ENCODE measurements at places on chromosomes 2 and 18.

DNA sequence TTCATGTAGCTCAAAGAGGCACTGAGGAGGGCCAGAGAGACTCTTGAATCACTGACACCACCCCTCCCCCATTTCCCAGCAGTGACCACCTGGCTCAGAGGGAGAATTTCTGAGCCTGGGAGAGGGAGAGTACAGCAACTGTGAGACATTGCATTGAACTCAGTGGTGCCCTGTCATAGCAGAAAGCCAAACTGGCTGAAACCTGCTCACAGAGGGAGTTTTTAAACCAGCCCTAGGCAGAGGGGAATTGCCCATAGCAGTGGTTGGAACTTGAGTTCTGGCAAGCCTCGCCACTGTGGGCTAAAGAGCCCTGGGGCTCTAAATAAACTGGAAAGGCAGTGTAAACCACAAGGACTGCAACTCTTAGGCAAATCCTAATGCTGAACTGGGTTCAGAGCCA lies 243.1 kb downstream of the ADCYAP1 start:
- DNase-seq = no peak

DNA sequence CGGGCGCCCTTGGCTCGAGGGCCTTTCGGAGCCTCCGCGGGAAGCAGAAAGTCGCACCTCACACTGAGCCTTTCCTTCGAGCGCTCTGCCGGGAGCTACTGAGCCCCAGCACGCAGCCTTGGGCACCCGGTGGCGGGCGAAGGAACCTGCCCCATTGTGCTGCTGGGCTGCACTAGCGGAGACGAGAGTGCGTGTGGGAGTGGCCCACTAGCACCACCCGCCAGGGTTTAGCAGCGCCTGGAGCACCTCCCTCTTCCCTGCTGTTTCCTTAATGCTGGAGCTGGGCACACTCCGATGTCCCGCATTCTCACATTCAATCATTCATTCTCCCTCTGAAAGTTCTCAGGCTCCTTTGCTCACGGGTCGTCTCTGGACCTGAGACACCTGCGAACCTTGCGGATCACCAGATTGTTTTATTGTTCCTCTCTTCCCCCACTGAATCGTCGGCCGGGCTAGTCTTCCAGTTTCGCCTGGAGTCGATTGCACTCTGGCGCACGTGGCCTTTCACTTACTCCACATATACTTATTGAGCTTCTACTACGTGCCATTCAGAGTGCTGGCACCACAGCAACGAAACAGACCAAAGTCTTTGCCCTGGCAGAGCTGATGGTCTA lies 8.5 kb upstream of the PAX3 start:
- no peak for DNase-seq

DNA sequence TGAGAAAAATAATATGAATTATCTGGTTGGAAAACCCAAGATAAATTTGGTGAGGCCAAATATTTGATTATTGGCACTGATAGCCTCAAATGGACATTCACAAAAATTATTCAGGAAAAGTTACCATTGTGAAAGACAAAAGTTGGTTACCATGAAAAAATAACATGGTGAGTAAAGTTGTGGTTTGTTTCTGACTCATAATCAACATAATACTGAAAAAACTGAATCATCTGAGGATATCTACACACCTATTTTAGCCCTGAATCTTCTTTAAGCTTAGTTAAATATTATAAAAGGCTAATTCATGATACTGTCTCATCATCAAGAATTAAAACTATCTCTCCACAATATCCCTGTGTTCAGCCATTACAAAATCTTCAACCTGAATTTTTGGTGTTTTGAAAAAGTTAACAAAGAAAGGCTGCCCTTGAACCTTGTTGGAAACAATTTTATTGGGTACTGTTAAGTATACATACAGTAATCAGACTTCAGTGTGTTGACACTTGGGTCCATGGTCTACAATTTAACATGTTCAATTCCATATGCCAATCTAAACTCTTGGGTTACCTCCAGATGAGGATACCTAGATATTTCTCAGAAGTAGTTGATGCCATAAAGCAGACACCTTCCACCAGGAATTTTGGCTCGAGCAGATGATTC lies 607.5 kb upstream of the SLC39A10 start:
- no peak for DNase-seq

- DNase-seq = no peak
Measured at GRCh38 chr18:69599377-69599776, 198.7 kb downstream of the DOK6 start.

- no peak for DNase-seq
Measured at GRCh38 chr2:16438613-16439321, 226.9 kb downstream of the CYRIA start.

- no peak for DNase-seq
Measured at GRCh38 chr18:7647500-7647899, 80.4 kb downstream of the PTPRM start.

- DNase-seq = no peak
Measured at GRCh38 chr2:8144785-8145184, 537.1 kb upstream of the ID2 start.

DNA sequence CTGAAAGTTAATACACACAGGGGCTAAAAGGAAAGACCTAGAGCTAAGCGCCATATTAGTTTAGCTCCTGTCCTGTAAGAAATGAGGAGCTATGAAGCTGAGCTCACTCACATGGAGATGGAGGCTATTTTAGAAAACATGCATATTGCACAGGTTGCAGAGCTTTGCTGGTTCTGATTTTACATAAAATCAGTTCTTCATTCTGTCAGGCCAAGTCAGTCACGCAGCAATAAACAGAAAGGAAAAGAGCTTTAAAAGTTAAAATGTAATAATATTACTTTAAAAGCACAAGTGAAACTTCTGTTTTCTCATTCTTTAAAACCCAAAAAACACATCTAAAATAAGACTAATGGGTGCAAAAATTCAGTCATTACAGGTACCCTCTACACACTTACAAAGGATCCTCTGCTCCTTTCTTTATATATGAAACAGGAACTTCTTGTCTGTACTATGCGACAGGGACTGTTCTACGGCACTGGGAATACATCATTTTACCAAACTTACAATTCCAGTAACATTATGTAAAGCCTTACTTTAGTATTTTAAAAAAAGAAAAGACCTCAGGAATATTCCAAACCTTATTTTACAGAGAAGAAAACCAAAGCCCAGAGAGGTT lies 113.8 kb downstream of the THADA start:
- DNase-seq = no peak

GRCh38 chr2:200422071-200422470 lies 87.8 kb downstream of the KCTD18 start:
- DNase-seq = no peak

DNA sequence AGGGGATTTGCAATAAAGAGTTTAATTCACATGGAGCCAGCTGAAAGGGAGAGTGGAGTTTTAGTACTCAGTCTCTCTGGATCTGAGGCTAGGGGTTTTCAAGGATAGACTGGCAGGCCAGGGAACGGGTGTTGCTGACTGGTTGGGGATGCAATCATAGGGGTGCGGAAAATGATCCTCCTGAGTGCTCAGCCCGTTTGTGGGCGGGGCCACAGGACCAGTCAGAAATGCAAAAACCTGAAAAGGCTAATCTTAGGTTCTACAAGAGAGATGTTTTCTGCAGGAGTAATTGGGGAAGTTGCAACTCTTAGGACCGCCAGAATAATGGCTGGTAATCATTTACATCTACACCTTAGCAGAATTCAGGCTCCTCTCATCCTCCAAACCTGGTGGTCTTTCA lies 2.5 kb downstream of the NFU1 start:
- DNase-seq = no peak

DNA sequence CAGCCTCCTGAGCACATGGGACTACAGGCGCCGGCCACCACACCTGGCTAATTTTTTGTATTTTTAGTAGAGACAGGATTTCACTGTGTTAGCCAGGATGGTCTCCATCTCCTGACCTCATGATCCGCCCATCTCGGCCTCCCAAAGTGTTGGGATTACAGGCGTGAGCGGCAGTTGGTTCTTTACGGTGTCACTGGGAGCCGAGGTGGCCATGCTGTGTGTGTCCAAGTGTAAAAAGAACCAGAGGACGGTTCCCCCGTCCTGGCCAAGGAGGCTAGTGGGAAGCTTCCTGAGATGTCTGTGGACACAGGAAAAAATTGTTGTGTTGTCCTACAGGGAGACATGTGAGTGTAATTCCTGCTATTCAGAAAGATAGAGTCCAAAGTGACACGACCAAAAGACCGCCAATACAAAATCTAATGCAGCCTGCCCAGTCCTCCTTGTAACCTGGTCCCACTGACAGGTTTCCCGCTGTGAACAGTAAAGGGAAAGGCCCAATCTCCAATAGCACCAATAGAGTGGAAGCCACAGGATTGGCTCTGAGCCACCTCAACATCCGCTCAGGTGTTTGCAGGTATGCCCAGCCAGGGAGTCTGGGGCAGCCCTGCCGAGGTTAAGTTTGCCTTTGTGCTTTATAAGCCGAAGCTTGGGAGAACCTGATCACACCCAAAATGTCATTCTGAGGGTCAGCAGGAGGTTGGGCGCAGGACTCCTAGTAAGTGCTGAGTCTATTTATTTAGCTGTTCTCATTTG lies 40.6 kb downstream of the NCK2 start:
- DNase-seq = no peak

DNA sequence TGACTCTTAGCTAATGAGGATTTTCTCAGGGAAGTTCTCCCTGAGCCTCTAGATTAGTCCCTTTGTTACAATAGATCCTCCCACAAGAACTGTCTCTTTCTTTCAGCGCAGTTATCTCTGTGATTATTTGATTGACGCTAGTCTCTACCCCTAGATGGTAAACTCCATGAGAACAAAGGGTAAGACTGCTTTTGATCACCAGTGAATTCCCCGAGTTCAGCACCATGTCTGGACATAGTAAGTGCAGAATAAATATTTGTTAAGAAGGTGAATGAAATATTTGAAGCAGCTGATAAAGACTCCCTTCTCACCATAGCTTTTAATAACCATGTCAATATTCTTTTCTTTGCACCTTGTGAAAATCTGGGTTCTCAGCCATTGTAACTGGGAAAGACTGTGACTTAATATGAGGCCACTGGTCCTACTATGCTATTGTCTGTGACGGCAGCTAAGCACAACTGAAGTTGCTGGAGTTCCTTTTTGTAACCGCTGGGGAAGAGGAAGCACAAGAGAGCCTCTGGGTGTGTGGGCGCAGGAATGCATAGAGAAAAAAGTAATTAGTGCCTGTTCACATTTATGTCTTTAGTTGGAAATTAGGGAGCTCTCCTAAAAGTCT lies 214.7 kb downstream of the TGIF1 start:
- no peak for DNase-seq

- DNase-seq = no peak
Measured at GRCh38 chr18:49591271-49591670, 29.4 kb downstream of the LIPG start.

DNA sequence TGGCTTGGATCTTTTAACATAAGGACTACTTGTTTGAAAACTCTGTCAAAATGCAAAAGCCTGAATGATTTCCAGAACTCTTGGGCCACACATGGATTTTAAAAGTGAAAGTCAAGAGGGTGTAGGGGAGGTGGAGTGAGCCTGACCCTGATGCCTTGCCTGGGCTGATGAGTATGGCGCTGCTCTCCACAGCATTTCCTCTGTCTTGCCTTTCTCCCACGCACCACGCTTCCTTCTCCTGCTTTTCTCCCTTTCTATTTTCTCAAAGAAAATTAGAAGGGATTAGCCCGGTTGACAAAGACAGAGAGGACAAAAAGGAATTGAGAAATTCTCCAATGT lies 207.0 kb upstream of the CCDC68 start:
- no peak for DNase-seq

- no peak for DNase-seq
Measured at GRCh38 chr2:9634133-9634532, 3.3 kb upstream of the YWHAQ start.

DNA sequence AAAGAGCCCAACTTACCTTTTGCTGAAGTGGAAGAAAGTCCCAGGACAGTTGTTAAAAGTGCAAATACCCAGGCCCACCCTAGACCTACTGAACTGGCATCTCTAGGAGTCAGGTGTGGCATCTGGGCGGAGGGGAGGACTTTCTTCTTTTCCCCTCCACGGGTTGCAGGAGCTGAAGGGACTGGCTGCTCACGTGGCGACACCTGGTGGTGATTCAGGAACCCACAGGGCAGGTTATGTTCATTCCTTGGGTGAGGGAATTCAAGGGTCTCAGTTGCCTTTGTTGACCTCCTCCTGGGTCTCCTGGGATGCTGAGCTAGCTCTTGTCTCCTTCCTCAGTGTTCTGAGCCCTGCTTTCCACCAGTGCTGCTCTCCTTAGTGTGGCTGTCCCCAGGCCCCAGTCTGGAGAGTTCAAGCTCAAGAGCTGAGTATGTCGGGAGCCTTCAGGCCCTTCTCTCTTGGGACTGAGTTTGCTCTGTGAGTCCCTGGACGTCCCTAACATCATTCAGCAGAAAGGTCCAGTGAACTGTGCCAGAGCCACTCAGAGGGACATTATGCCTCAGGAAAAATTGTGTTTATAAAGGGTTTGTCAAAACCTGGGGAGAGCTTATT lies 56.9 kb downstream of the DYSF start:
- peak; percentile 77 for DNase-seq

DNA sequence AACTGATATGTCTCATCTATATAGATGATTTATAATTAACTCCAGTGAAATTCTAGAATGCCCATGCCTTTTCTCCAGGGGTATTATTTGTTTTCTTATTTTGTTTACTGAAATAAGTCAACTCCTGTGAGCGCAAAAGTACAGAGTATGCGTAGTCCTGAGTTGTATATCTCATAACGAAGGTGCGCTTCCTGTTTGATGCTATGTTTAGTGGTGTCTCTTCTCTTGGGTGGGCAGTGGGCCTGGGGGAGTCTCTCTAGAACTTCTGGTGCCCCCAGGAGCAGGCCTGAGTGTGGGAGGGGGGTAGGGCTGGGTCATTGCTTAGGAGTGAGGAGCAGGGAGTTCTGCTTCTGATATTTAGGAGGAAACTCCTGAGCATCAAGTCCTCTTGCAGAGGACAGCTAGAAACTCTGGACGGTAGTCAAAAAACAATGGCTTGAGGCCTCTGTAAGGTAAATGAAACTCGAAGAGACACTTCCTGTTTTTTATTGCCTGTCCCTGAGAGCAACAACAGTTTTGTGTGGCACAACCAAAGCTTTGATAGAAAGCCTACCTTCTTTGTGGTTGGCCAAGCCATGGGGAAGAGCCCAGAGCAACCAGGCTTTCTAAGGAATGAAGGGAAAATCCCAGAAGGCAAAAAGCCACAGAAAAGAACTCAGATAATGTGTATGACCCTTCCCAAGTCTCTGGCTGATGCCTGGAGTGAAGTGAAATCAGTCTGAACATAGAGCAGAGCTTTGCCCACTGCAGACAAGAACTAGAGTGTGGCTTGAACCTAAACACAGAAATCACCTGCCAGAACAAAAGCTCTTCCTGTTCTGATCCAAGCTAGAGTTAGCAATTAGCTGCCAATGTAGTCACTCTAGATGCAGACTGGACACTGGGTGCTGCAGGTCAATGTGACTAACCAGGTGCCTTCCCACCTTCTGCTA lies 8.5 kb upstream of the SP140L start:
- no peak for DNase-seq

Data from CD8-positive, alpha-beta memory T cell (primary cell).